PC-3 (cell line): ENCODE measurements at places on chromosomes 5 and 9. TPM values are rescaled to one million over a fixed set of nuclear protein-coding genes. Genes with fewer than 3 reads are reported as not detected.

DNA sequence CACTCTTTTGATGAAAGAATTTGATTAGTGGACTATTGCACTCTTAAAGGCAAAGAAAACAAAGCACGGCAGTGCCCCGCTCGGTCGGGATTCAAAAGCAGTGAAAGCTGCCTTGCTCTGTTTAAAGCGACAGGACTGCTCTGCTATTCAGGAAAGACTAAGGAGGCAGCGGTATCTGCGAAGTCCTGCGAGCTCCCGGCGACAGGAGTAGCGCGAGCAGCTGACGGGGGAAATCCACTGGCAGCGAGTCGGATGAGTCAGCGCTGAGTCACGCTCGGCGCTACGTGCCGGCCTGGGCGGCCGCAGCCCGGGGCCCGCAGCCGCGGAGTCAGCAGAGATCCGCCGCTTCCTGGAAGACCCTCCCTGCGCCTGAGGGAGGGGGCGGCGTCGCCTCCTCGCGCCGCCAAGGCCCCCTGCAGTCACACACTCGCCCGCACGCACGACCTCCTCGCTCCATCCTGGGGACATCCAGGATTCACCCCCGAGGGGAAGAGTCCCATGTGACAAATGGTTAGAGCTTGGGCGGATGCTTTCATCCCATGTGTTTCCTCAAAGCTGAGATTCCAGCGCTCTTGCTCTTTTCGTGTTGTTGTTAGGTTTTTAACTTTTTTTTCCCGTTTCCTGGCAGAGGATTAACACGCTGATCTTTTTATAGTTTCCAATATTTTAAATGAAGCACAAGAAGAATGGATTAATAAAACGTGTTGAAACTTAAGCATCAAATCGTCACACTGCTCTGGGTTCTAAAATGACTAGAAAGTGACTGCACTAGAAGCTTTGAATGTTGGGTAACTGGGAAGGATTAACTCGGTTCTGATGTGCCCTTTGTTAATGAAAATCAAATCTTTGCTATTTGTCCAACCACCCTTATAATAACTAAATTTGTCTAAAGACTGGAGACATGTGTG lies 102.5 kb downstream of the ARRDC3 start:
- no peaks in the 10 kb centered on the region for H3K27me3 ChIP-seq
- DNase-seq: peak; percentile 97
- H3K4me1 ChIP-seq: peaks cover 40% of the 10 kb centered on the region
- H3K27ac ChIP-seq: peak overlapping the region; percentile 99
- no peaks in the 10 kb centered on the region for H3K36me3 ChIP-seq

DNA sequence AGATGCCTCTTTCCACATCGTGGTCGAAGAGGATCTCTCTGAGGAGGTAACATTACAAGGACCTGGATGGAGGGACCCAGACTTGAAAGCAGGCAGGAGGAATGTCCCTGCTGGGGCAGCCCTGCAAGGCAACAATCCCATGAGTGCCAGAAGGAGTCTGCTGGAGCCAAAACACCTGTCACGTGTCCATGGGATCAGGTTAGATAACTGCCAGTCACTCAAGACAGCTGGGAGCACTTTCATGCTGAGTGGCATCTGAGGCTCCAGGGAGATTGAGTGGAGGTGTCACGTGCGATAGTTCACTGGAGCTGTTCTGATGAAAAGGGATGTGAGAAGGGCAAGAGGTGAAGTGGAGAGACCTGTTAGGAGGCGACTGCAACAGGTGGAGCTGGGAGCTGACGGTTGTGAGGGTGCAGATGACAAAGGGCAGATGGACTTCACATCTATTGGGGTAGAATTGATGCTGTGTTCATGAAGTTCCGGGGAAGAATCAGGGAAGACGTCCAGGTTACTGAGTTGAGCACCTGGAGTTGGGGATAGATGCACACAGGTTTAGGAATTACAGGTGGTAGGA lies 68.4 kb downstream of the ICE1 start:
- H3K4me1 ChIP-seq: no peaks in the 10 kb centered on the region
- no peak overlapping the region for H3K4me3 ChIP-seq
- DNase-seq: no peak

- no peak overlapping the region for H3K4me3 ChIP-seq
- no peak for DNase-seq
- H3K36me3 ChIP-seq: no peaks in the 10 kb centered on the region
- H3K27me3 ChIP-seq: peaks cover 32% of the 10 kb centered on the region
- no peaks in the 10 kb centered on the region for H3K4me1 ChIP-seq
Observed at GRCh38 chr5:122586351-122586750, 188.5 kb upstream of the SNX2 start.

GRCh38 chr5:173729079-173729765 lies 112.8 kb upstream of the BOD1 start:
- H3K27ac ChIP-seq: no peak overlapping the region
- H3K27me3 ChIP-seq: no peaks in the 10 kb centered on the region
- no peaks in the 10 kb centered on the region for H3K4me1 ChIP-seq

DNA sequence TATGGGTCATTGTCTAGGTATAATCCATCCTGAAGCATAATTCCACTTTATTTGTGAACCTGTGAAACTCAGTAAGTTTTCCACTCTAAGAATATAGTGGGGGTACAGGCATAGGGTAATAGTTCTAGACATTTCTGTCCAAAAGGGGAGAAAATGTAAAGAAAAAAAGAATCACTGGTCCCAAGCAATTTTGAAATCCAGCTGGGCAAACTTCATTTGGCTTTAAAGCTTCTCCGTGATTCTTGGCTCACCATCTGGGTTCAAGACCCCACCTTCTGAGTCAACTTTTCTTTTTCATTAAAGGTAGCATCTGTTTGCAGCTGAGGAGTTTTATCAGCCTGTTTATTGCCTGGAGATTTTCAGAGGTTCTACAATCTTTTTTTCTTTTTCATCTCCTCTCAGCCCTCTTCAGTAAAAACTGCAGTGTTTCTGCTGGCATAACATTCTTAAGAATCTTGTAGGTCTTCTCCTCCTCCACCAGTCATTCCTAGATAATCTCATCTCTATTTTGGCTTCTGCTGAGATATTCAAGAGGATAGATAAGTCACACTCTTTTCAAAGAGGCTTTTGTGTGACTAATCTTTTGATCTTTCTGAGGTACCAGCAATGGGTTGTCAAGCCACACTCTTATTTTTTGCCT lies 126.1 kb upstream of the PITX1 start:
- H3K4me3 ChIP-seq: no peak overlapping the region
- H3K27ac ChIP-seq: no peak overlapping the region
- no peaks in the 10 kb centered on the region for H3K27me3 ChIP-seq
- H3K36me3 ChIP-seq: no peaks in the 10 kb centered on the region
- DNase-seq: no peak

DNA sequence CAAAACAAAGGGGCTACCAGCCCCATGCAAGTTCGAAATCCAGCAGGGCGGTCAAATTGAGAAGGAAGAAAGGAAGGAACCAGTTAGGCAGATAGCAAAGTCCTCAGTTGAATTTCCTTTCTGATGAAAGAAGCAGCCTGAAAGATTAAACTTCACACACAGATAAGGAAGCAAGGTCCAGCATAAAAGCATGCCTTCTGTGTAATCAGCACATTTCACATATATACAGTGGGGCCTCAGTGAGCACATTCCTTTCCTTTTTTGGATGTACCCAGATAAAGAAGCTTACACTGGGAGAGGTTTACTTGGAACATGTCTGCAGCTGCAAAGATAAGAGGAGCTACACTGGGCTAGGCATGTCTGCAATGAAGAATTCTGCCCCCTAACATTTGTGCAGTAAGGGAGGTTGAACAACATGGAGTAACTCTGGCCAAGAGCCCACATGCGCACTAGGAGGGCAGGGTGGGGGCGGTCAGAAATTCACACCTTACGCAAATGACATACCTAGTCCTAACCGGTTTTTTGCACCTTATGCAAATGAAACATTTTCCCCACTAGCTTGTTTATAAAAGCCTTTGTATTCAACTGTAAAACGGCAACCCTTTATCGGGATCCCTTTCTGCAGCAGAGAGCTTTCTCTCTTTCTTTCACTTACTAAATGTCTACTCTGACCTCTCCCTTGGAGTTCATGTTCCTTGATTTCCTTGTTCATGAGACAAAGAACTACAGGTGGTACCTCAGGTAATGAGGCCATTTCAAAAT lies 149.7 kb upstream of the FBXL17 start:
- H3K27ac ChIP-seq: no peak overlapping the region
- peaks cover 3% of the 10 kb centered on the region; the same call in 1 of the 2 replicates for H3K4me1 ChIP-seq
- H3K36me3 ChIP-seq: no peaks in the 10 kb centered on the region
- no peak overlapping the region for H3K4me3 ChIP-seq

GRCh38 chr9:8845808-8846207 lies 1046.2 kb upstream of the DMAC1 start:
- H3K27me3 ChIP-seq: no peaks in the 10 kb centered on the region
- no peak overlapping the region for H3K27ac ChIP-seq
- no peak for DNase-seq
- no peaks in the 10 kb centered on the region for H3K36me3 ChIP-seq
- no peaks in the 10 kb centered on the region for H3K4me1 ChIP-seq

GRCh38 chr5:123398058-123398733 lies 25.0 kb downstream of the CEP120 start:
- peaks cover 10% of the 10 kb centered on the region for H3K36me3 ChIP-seq
- H3K27ac ChIP-seq: no peak overlapping the region
- no peaks in the 10 kb centered on the region for H3K27me3 ChIP-seq
- DNase-seq: no peak
- H3K4me1 ChIP-seq: no peaks in the 10 kb centered on the region

- DNase-seq: no peak
- H3K27me3 ChIP-seq: no peaks in the 10 kb centered on the region
- no peaks in the 10 kb centered on the region for H3K36me3 ChIP-seq
- H3K27ac ChIP-seq: no peak overlapping the region
Observed at GRCh38 chr5:104538734-104539133, 976.1 kb upstream of the NUDT12 start.

DNA sequence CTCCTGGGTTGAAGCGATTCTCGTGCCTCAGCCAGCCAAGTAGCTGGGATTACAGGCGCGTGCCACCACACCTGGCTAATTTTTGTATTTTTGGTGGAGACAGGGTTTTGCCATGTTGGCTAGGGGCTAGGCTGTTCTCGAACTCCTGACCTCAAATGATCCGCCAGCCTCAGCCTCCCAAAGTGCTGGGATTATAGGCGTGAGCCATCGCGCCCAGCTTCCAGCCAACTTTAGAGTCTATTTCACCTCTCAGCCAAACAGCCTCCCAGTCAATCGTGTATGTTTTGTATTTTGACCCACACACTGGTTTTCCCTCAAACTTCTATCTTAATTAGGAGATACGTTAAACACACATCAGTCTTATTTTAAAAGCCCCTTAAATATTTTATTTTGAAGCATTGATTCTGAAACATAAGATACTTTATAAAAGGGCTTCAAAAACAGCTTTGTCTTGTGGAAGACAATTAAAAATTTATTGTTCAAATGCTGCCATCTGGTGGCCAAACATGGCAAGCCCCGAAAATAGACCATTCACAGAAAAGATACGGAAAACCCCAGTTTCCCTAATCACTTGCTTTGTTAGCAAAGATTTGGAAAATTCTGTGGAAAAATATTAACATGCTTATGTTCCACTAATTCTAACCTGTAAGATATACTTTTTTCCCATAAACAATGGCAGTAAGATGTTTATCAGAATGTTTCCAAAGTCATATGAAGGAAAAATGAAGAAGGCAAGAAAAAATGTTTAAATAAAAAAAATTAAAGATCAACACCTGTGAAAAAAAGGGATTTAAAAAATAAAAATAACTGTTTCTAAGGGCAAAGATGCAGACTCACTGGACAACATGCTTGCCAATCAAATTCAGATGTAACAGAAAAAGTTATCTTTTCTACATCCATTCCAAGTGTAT lies 33.1 kb downstream of the APTX start:
- peak; percentile 67 for DNase-seq
- H3K4me3 ChIP-seq: no peak overlapping the region
- H3K4me1 ChIP-seq: no peaks in the 10 kb centered on the region
- peaks cover 5% of the 10 kb centered on the region; the same call in 1 of the 2 replicates for H3K36me3 ChIP-seq

GRCh38 chr5:74630453-74631066 lies 10.0 kb downstream of the ENC1 start:
- peaks cover 30% of the 10 kb centered on the region for H3K36me3 ChIP-seq
- peak overlapping the region; percentile 46 for H3K4me3 ChIP-seq
- H3K27ac ChIP-seq: peak overlapping the region; percentile 94
- peaks cover 58% of the 10 kb centered on the region for H3K4me1 ChIP-seq
- no peaks in the 10 kb centered on the region for H3K27me3 ChIP-seq

- no peak for DNase-seq
- no peaks in the 10 kb centered on the region for H3K4me1 ChIP-seq
- H3K27ac ChIP-seq: no peak overlapping the region
- H3K4me3 ChIP-seq: no peak overlapping the region
Observed at GRCh38 chr9:14006386-14007187, 307.4 kb downstream of the NFIB start.

DNA sequence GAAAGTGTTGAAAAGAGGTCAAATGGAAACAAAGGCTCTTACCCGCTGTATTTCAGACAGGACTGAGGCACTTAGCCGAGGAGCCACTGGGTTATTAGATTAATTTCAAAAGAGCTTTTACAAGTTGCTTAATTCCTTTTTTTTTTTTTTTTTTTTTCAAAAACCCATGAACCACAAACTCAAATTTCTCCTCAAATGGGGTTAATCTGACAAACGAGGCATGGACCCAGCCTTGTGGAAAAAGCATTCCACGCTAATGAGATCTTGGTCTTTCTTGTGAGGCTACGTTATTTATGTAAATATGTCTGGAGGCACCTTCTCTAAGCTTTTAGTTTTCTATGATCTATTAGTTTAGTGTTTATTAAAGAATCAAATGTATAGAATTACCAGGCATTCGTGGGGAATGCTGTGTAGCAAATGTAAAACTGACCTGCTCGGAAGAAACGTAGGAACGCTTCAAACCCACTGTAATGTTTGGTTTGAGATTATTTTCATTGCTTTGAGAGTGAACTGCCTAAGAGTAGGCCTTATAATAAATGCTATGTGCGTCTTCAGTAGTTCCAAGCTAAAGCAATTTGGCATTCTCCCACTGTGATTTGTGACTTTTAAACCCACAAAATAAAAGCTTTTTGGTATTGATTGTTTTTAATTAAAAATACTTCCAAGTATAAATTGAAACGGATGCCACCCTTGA lies 134.7 kb downstream of the CDH6 start:
- H3K27ac ChIP-seq: no peak overlapping the region
- H3K36me3 ChIP-seq: no peaks in the 10 kb centered on the region

GRCh38 chr9:105391288-105391687 lies 56.5 kb upstream of the FSD1L start:
- DNase-seq: no peak
- H3K4me3 ChIP-seq: no peak overlapping the region
- H3K36me3 ChIP-seq: no peaks in the 10 kb centered on the region
- H3K4me1 ChIP-seq: no peaks in the 10 kb centered on the region
- no peaks in the 10 kb centered on the region for H3K27me3 ChIP-seq

GRCh38 chr5:103808464-103809106 lies 246.0 kb upstream of the NUDT12 start:
- DNase-seq: peak; percentile 85
- H3K4me1 ChIP-seq: peaks cover 6% of the 10 kb centered on the region
- no peak overlapping the region for H3K4me3 ChIP-seq
- H3K27ac ChIP-seq: no peak overlapping the region

GRCh38 chr5:140509898-140510297 lies 37.6 kb upstream of the EIF4EBP3 start:
- no peak overlapping the region for H3K27ac ChIP-seq
- H3K4me1 ChIP-seq: no peaks in the 10 kb centered on the region
- DNase-seq: no peak
- no peaks in the 10 kb centered on the region for H3K27me3 ChIP-seq

CYLC2 gene
- not detected in 2 replicates for total RNA-seq

NR2F1-AS1 gene
- total RNA-seq: 24.1 and 28.8 TPM in 2 replicates

SPTLC1 gene
- total RNA-seq: 53.3 and 63.3 TPM in 2 replicates

MUSK gene
- total RNA-seq: not detected in 2 replicates

ADAMTS19 gene
- total RNA-seq: not detected in 2 replicates
